Stimulated activated CD4-positive, alpha-beta T cell treated with anti-CD3 and anti-CD28 coated beads, Interleukin-4, amount 100 ng/mL, for 4 hours (primary cell): ENCODE measurements at places on chromosomes 16 and 17.

DNA sequence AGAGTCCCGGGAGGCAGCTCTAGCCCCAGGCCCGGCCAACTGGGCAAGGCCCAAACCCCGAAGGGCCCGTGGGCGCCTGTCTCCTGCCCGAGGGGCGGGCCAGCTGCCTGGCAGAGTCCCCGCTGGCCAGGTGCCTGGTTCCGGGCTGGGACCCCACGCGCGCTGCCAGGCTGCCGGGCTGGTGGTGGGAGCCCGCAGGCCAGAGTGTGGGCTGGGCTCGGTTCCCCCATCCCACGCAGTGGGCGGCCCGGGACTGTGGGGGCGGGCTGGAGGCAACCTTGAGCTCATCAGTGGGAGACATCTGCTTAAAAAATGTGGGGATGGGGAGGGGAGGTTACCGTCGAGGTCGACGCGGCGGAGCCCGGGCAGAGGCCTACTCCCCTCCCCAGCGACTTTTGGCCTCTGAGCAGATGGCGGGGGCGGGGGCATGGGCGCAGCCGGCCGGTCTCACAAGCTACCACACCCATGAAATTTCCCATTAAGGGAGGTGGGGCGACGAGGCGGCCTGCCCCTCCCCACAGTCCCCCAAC, 176.4 kb upstream of the GSE1 start:
- DNase-seq = no peak

DNA sequence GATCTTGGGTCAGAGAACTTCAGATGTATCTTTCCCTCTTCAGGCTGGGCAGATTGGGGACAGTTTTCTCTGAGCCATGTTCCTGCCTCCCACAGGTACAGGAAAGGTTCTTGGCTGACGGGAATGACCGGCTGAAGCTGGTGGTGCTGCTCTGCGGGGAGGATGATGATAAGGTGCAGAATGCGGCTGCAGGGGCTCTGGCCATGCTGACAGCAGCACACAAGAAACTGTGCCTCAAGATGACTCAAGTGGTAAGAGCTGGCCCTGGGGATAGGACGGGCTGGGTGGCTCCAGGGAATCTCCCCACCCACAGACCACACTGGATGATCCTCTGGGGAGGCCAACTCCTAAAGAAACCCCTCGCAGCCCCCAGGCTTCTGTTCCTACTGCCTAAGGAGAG, 10.9 kb downstream of the SLC35G3 start:
- DNase-seq = no peak

GRCh38 chr16:85445064-85445778, 167.9 kb upstream of the GSE1 start:
- no peak for DNase-seq

GRCh38 chr17:79927688-79928501, 88.7 kb upstream of the CBX4 start:
- no peak for DNase-seq

GRCh38 chr17:30477774-30478115, 537 bp downstream of the GOSR1 start:
- DNase-seq = no peak

GRCh38 chr17:14701886-14702285, 401.0 kb downstream of the HS3ST3B1 start:
- no peak for DNase-seq

GRCh38 chr16:11007714-11008280, 63.4 kb downstream of the CLEC16A start:
- no peak for DNase-seq

- DNase-seq = no peak
Observed at GRCh38 chr17:82881900-82882714, 42.3 kb upstream of the ZNF750 start.
